Cortex of kidney (tissue), 1 donor: ENCODE measurements at places on chromosomes 16 and 17.

- DNase-seq: no peak
Measured at GRCh38 chr16:19885451-19886072, 914 bp upstream of the GPRC5B start.

DNA sequence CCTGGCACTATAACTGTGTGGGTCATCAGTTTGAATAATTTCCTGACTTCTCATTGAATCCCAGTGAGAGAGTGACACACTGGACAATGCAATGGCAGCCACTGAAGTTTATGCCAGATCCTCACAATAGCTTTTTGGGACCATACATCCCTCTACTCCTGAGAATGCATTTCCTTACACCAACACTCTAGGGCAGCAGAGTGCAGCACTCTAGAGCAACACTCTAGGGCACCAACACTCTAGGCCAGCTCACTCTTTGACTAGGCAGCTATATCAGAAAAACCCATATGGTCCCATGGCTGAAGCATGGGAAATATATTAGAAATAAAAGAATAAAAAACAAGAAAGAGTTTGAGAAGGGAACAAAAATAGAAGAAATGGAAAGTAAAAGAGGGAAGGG lies 309.2 kb downstream of the MAP2K6 start:
- DNase-seq: no peak

DNA sequence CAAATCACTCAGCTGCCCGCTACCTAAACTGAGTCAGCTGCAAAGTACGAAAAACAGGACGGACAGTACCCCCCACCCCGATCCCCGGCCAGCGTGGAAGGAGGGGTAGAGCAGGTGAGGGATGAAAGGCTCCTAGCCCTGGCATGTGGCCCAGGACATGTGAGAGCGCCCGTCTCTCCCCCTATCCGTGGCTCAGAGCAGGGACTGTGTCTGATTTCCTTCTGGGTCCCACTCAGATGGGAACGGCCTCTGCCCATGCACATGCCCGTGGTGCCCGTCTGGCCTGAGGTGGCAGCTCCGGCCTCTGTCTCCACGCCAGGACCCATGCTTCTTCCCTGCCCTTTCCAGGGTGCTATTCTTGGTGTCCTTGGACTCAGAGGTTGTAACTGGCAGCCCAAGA lies 30.2 kb upstream of the RASD1 start:
- DNase-seq: no peak

DNA sequence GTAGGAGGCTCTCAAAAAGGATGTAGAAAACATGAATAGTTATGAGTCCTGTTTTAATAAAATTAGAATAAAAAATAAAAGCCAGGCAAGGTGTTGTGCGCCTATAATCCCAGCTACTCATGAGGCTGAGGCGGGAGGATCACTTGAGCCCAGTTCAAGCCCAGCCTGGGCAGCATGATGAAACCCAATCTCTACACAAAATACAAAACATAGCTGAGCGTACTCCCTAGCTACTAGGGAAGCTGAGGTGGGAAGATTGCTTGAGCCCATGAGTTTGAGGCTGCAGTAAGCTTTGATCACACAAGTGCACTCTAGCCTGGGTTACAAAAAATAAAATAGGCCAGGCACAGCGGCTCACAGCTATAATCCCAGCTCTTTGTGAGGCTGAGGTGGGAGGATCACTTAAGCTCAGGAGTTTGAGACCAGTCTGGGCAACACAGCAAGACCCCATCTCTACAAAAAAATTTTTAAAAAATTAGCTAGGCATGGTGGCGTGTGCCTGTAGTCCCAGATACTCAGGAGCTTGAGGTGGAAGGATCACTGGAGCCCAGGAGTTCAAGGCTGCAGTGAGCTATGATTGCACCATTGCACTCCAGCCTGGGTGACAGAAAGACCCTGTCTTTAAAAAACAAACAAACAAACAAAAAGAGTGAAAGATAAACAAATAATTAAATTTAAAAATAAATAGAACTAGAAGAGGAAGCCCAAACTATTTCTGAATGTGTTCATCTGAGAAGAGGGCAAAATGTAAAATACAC lies 17.2 kb upstream of the PRM1 start:
- no peak for DNase-seq

DNA sequence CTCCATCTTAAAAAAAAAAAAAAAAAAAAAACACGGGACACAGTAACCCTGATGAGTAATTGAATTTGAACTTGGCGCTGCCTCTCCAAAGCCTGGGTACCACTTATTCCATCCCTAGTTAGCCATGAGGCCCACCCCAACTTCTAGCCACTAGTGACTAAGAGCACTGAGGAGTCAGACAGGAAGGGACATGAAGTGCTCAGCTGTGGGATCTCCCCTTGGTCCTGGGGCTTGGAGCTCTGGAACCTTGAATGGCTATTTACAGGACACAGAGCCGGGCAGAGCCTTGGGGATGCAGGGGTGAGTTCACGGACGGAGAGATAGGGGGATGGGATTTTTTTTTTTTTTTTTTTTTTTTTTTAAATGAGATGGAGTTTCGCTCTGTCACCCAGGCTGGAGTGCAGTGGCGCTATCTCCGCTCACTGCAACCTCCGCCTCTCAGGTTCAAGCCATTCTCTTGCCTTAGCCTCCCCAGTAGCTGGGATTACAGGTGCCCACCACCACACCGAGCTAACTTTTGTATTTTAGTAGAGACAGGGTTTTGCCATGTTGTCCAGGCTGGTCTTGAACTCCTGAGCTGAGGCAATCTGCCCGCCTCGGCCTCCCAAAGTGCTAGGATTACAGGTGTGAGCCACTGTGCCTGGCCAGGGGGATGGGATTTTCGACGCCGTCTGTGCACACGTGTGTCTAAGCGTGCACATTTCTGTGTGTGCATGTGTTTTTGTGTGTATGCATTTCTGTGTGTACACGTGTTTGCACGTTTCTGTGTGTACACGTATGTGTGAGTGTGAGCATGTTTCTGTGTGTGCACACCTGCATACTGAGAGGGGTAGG lies 20.4 kb upstream of the CIBAR2 start:
- DNase-seq: no peak

DNA sequence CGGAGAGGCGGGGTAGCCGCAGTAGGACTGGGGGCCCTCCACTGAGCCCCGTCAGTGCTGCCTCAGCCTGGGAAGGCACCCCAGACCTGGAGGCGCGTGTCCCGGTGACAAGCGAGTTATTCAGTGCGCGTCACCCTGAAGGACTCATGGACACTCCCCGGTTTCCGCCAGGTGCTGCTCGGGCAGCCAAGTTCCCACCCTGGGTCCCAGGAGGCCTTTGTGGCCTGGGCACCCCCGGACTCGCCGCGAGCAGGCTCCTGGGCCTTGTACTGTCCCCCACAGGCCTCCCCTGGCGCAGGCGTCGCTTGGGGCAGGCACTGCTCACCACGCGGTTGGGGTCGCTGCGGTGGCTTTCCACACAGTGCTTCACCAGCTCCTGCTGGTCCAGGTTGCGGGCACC lies 7.6 kb downstream of the RNF166 start:
- DNase-seq: no peak

GRCh38 chr16:13041646-13042290 lies 140.4 kb downstream of the SHISA9 start:
- DNase-seq: no peak

- no peak for DNase-seq
Measured at GRCh38 chr17:74743755-74744154, 4.7 kb upstream of the NHERF1 start.

- no peak for DNase-seq
Measured at GRCh38 chr17:31374094-31374447, 17.4 kb upstream of the RAB11FIP4 start.

- no peak for DNase-seq
Measured at GRCh38 chr17:2085648-2085949, 30.7 kb downstream of the HIC1 start.

GRCh38 chr17:34750004-34750403 lies 170.6 kb downstream of the TMEM132E start:
- no peak for DNase-seq

- no peak for DNase-seq
Measured at GRCh38 chr16:27254262-27254811, 14.2 kb downstream of the NSMCE1 start.

- no peak for DNase-seq
Measured at GRCh38 chr17:79028496-79029326, 4.7 kb downstream of the C1QTNF1 start.

DNA sequence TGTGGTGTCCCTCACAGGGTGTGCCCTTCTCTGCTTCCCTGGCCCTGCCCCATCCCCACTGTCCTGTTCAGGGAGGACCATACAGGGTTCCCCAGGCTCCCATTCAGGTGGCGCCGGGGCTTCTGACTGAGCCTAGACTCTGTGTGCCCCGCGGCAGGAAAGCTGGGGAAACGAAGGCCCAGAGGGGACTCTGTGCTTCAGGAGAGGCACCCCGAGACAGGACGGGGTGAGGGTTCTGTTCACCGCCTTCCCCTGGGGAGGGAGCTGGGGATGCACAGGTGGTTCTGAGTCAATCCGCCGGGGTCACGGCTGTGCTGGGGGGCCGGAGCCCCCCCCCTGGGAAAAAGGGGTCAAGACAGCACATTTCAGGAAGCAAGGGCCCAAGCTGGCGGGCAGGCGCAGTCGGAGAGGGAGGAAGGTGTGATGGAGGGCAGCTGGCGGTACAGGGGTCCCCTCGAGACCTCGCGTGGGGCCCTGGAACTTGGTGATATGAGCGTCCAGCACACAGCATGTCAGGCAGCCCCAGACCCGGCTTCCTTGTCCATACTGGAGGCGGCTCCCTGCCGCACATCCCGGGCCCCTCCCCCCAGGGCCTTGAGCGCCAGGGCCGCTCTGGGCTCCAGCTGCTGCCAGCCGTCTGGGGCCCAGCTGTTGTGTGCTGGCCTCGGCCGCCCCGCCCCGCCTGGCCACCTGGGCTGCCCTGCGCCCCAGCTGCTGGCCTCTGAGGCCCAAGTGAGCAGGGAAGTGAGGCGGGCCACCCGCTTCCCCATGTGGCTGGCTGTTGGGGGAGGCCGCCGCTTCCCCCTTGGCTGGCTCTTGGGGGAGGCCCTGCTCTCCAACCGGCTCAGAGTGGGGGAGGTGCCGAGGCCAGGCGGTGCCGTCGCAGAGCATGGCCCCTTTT lies 5.6 kb upstream of the NOTUM start:
- DNase-seq: no peak

DNA sequence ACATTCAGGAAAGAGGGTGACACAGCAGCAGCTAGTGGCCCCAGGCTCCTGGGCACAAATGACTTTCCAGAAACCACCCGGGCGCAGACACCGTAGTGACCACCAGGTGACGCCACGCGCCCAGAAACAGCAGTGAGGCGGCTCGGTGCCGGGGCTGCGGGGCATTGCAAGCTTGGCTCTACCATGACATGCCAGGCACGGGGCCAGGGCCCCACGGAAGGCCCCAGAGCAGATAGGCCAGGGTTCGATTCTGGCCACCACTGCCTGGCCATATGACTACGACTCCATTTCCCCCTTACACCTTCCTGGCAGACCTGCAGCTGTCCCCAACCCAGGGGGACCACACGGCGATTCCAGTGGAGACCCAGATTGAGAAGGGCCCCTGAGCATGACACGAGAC lies 6.7 kb downstream of the RHBDF1 start:
- DNase-seq: no peak

DNA sequence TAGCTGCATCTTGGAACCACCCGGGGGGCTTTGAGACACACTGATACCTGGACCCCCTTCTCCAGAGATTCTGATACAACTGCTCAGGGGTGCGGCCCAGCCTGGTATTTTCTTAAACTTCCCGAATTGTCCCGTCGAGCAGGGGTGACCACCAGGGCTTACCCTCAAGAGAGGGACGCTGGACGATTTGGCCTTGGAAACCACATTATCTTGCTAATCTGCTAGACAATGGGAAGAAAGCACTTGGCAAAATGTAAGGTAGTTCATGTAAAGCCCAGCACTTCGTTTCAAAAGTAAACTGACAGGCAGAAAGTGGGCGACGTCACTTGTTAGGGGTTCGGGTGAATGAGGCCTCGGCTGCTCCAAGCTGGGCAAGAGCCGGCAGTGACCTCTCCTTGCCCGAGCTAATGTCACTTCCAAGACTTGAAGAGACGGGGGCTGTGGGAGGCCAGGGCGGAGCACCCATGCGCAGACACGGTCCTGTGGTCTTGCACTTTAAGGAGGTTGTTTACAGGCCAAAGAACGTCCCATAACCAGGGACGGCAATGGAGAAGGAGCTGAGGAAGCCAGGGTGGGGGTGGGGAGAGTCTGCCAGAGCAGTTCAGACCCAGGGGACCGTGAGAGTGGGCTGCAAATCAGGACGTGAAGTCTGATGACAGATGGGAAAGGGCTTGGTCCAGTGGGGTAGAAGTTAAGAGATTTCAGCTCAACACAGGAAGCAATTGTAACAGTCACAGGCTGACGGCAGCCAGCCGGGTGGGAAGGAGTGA lies 152.7 kb upstream of the GSE1 start:
- DNase-seq: no peak

- DNase-seq: no peak
Measured at GRCh38 chr17:63250830-63251229, 195.3 kb downstream of the CYB561 start.
